ENCODE measurements at places on chromosomes 7 and 10.

- DNase-seq = no peak
These were observed 107.1 kb upstream of the HABP2 start for GRCh38 chr10:113445736-113446135.

DNA sequence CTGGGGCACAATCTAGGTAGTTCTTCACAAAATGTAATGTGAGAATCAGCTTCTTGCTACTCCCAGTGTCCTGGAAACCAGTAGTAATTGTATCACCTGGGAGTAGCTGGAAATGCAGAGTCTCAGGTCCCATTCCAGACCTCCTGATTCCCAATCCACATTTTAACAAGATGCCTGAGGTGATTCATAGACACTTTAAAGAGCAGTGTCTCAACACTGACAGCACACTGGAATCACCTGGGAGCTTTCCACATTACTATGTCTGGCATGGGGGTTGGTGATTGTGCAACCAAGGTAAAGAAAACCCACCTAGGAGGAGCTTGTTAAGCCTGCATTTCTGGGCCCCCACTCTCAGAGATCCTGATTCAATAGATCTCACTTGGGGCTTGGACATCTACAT lies 11.1 kb downstream of the DPY19L1 start:
- no peak for DNase-seq

DNA sequence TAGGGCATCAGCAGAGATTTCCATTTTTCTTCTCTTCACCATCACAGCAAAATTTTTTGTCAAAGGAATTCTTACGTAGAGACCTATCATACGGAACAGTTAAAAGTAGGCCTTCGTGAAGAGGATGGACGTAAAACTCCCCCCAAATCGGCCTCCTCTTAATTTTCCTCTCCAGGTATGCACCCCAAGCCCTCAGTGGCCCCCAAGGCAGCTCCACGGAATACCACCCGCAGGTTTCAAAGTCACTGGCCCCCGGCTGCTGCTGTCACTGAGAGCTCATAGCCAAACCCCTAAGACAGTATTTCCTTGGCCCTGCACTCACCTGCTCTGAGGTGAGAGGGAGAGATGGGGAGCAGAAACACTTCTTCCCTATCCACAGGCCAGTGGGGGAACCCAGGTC lies 8.8 kb downstream of the PODXL start:
- DNase-seq = no peak

DNA sequence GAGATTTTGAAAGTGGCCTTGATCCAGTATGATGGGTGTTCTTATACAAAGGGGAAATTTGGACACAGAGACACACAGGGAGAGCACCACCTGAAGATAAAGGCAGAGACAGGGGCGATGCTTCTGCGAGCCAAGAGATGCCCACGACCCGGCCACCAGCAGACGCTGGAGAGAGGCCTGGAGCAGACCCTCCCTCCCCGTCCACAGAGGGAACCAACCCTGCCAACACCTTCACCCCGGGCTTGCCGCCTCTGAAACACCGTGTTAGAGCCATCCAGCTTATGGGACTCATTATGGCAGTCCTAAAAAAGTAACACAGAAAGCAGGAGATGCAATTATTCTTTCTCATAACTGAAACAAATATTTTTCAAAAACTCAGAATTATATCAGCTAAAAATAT lies 303.3 kb upstream of the SHH start:
- DNase-seq = no peak

- no peak for DNase-seq
These were observed 458.1 kb downstream of the GRID1 start for GRCh38 chr10:85908462-85908861.

- no peak for DNase-seq
These were observed 262.7 kb downstream of the CTNNA3 start for GRCh38 chr10:67433276-67433675.

GRCh38 chr7:155213955-155214740 lies 83.5 kb upstream of the INSIG1 start:
- no peak for DNase-seq

DNA sequence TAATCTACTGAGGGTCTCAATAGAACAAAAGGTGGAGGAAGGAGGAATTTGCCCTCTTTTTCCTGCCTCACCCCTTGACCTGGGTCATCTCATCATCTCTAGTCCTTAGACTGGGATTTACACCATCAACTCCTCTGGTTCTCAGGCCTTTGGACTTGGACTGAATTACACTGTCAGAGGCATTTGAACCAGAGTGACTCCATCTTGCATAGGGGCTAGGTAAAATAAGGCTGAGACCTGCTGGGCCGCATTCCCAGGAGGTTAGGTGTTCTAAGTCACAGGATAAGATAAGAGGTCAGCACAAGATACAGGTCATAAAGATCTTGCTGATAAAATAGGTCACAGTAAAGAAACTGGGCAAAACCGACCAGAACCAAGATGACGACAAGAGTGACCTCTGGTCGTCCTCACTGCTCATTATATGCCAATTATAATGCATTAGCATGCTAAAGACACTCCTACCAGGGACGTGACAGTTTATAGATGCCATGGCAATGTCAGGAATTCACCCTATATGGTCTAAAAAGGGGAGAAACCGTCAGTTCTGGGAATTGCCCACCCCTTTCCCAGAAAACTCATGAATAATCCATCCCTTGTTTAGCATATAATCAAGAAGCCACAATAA lies 84.0 kb downstream of the C1GALT1 start:
- DNase-seq = no peak
